Effector CD8-positive, alpha-beta T cell (primary cell): ENCODE measurements at places on chromosomes 11 and 22.

- DNase-seq, result no peak
Measured at GRCh38 chr11:134338068-134338467, 6.3 kb downstream of the GLB1L2 start.

GRCh38 chr11:129896062-129896461, 684 bp upstream of the NFRKB start:
- no peak for DNase-seq

- no peak for DNase-seq
Measured at GRCh38 chr11:126194121-126194543, 17.3 kb downstream of the RPUSD4 start.

DNA sequence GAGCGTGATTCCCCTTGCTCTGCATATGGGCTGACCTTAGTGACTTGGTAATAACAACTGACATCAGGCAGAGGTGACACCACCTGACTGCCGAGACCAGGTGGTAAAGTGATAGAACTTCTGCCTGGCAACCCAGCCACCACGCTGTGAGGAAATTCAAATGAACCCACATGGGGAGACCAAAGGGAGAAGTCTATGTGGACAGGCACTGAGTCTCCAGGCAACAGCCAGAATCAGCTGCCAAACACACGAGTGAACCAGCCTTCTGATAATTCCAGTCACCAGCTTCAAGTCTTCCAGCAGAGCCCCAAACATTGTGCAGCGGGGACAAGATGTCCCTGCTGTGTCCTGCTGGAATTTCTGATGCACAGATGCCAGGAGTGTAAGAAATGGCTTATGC, 29.7 kb downstream of the SPATA19 start:
- DNase-seq, result no peak

DNA sequence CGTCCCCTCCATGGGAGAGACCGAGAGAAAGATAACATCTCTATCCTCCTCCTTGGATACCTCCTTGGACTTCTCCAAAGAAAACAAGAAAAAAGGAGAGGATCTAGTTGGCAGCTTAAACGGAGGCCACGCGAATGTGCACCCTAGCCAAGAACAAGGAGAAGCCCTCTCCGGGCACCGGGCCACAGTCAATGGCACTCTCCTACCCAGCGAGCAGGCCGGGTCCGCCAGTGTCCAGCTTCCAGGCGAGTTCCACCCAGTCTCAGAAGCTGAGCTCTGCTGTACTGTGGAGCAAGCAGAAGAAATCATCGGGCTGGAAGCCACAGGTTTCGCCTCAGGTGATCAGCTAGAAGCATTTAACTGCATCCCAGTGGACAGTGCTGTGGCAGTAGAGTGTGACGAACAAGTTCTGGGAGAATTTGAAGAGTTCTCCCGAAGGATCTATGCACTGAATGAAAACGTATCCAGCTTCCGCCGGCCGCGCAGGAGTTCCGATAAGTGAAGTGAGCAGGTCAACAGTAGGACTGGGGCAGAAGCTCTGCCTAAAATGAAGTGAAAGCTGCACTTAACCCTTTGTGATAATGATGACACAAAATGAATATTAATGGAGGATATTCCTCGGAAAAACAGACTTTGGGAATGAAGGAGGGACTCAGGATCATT, 65.3 kb downstream of the WNT11 start:
- DNase-seq, result no peak

GRCh38 chr22:37803639-37804351, 3.9 kb upstream of the GCAT start:
- DNase-seq, result no peak

DNA sequence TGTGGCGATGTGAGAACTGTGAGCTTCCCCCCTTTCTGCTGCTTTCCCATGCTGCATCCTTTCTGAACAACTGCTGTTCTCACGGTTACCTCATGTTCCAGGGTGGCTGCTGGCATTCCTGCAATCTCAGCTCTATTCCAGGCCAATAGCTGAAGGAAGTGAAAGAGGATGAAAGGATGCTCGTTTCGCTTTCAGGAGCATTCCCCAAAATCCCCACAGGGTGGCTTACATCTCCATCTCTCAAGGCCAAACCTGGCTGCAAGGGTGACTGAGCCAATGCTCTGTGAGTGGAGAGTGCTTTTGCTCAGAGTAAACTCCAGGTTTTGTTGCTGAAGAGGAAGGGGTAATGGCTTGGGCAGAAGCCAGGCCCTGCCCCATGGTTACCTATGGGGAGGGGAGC, 848.2 kb downstream of the BRD1 start:
- DNase-seq, result no peak

DNA sequence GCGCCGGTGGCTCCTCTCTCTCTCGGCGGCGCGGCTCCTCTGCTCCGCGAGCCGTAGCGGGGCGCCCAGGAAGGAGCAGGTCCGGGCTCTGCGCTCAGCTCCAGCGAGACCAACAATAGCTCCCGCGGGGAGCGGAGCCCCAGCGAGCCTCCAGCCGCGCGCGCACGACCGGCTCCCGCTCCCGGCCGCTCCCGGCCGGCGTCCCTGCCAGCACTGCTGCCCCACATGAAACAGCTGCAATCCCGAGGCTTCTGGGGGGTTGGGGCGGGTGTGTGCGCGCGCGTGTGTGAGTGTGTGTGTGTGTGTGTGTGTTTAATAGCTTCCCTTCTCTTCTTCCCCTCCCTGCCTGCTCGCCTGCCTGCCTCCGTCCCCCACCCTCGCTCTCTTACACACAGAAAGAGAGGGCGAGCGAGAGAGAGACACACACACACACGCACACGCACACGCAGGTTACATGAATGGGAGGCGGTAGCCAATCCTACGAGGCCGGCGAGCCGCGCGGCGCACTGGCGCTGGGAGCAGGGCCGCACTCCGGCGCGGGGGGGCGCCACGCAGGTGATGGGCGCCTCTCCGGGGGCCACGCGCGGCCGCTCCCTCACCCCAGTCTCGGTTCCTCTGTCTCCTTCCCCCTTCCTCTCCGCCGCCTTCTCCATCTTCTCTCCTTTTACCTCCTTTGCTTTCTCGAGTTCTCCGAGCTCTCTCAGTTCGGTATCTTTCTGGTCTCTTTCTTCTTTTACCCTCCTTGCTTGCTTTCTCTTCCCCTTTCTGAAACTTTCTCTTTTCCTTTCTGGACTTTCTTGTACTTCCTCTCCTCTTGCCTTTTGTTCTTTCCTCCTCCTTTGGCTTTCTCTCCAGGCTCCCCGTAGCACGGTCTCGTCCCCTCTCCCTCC, at the start of gene TENM4:
Gene TENM4 (minus strand): TSS at position 460 of the 890 bp plus-strand sequence. CDS start 371,086 bp downstream, outside the sequence.
- DNase-seq, result no peak

- DNase-seq, result no peak
Measured at GRCh38 chr11:12275818-12276217, 101.6 kb upstream of the PARVA start.

- DNase-seq, result no peak
Measured at GRCh38 chr11:71060391-71060791, 192.0 kb downstream of the SHANK2 start.

GRCh38 chr11:17750013-17750800, 15.6 kb downstream of the KCNC1 start:
- DNase-seq, result no peak

GRCh38 chr22:38085501-38085900, 1.5 kb upstream of the SLC16A8 start:
- no peak for DNase-seq

GRCh38 chr11:45180848-45181192, 34.4 kb downstream of the PRDM11 start:
- DNase-seq, result no peak
